ENCODE measurements at places on chromosomes 13 and 19.

DNA sequence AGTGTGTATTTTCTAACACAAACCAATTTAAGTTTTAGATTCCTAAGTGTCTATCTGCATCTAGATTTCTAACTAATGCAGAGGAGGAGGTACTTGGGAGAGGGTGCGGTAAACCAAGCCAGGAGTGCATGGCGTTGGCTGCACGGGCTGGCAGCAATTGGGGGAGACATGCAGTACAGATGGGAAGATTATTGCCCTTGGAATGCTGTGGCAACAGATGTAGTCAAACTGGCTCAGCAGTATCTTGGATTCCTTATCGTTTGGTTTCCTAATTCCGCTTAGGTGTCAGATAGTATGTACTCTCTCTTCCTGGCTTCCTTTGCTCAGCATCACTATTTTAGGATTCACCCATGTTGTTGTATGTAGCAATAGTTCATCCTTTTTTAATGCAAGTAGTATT lies 29.4 kb upstream of the STK24 start:
- DNase-seq, result peak; percentile 41

GRCh38 chr13:52862358-52863206 lies 14.1 kb upstream of the PCDH8 start:
- DNase-seq, result no peak

GRCh38 chr13:60479273-60479672 lies 82.3 kb downstream of the TDRD3 start:
- no peak for DNase-seq

GRCh38 chr13:67549331-67549730 lies 319.2 kb upstream of the PCDH9 start:
- no peak for DNase-seq

DNA sequence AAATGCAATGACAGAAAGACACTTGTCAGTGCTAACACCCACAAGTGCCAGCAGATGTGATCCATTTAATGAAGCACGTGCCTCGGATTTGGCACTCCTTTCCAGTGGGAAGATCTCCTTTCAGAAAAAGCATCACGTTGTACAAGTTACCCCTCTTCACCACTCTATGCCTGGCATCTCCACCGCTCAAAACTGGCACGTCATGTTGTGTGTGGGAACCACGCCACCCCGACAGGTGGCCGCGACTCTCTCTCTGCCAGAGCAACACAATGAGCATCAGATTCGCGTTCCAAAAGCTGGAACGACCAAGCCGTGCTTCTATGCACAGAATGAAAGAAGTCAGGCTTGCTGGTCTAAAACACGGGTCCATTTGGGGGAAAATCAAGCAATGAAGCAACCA lies 24.3 kb downstream of the TMTC4 start:
- DNase-seq, result no peak

GRCh38 chr13:34044660-34045080 lies 226.7 kb downstream of the RFC3 start:
- no peak for DNase-seq

- DNase-seq, result no peak
Observed at GRCh38 chr13:59300355-59301173, 863.2 kb downstream of the DIAPH3 start.

DNA sequence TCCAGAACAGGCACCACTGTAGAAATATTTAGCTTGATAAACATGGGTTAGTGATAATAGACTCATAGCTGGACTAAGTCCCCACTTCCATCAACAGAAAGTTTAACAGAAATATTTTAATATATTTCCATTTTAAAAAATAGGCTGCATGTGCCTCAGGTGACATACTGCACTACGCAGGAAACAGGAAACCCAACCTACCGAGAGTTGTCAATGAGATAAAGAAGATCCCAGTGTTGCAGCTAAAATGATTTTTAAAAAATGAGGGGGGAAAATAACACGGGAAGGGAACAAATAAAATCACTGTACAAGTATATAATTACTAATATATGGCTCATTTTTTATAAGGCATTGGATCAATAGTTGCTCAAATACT lies 154.8 kb downstream of the TBC1D4 start:
- DNase-seq, result no peak

GRCh38 chr13:40064154-40065097 lies 409.0 kb downstream of the COG6 start:
- DNase-seq, result no peak

- DNase-seq, result no peak
Observed at GRCh38 chr13:95440441-95441088, 112.0 kb upstream of the CLDN10 start.

DNA sequence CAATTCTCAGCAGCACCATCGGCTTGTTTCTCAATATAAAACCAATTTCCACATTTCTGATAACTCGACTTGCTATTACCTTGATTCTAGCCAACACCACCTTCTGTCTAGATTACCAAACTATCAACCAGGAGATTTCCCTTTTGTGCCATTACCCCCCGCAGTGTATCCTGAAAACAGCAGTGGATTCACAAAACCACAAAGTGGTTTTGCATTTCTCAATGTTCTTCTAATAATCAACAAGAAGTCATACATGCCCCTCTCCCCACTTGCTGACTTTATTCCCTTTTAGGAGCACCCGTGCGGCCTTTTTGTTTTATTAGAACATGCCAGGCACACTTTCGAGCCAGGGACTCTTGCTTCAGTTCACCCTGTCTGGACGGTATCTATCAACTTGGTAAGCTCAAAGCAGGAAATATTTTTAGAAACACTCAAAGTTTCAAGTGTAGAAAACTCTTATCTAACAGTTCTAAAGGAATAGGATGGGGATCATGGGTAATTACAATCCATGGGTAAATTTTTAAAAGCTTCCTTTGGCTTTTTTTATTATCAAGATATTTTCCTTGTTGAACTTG lies 967.4 kb downstream of the EFNB2 start:
- DNase-seq, result no peak

- no peak for DNase-seq
Observed at GRCh38 chr13:67148161-67148571, 82.0 kb downstream of the PCDH9 start.

DNA sequence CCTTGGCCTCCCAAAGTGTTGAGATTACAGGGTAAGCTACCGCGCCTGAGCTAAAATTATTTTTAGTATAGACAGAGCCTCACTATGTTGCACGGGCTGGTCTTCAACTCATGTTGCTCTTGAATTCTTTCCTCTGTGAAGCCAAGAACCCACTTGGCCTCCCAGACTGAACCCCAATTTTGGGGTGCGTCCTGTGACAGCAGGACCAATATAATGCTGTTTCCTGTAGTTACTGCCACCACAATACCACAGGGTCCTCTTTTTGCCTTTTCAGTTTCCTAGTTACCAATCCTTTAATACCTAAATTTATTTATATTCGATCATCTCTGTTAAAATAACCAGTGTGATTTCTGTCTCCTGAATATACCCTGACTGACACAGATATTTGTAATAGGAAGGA lies 32.9 kb downstream of the TSKS start:
- no peak for DNase-seq

GRCh38 chr13:106078191-106078590 lies 457.3 kb downstream of the EFNB2 start:
- no peak for DNase-seq

DNA sequence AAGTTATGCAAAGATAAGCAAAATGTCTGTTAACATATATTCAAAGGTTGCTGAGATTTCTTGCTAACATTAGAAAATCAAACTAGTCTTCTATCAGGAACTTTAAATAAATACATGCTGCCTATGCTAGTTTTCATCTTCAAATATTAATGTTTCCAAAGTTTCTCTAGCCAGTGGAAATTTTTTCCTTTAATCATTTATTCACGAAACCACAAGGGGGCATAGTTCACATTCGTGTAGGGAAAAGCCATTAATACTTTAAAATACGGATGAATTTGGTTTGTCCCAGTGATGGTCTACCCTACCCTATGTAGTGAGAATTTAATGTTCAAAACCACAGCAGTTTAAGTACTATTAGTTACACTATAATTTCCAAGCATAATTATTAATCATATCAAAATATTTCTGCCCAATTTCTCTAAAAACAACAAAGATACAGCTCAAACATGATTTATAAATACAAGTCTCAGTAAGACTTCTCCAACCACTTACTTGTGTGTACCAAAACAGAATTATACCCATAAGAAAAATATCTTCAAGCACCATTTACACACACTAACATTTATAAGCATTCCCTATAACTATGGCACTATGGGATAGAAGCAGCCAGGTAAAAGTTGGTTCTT lies 16.2 kb downstream of the NUFIP1 start:
- no peak for DNase-seq

Data from left cardiac atrium (tissue), 4 donors.